AML-193 (cell line): ENCODE measurements at places on chromosomes 1 and 21.

DNA sequence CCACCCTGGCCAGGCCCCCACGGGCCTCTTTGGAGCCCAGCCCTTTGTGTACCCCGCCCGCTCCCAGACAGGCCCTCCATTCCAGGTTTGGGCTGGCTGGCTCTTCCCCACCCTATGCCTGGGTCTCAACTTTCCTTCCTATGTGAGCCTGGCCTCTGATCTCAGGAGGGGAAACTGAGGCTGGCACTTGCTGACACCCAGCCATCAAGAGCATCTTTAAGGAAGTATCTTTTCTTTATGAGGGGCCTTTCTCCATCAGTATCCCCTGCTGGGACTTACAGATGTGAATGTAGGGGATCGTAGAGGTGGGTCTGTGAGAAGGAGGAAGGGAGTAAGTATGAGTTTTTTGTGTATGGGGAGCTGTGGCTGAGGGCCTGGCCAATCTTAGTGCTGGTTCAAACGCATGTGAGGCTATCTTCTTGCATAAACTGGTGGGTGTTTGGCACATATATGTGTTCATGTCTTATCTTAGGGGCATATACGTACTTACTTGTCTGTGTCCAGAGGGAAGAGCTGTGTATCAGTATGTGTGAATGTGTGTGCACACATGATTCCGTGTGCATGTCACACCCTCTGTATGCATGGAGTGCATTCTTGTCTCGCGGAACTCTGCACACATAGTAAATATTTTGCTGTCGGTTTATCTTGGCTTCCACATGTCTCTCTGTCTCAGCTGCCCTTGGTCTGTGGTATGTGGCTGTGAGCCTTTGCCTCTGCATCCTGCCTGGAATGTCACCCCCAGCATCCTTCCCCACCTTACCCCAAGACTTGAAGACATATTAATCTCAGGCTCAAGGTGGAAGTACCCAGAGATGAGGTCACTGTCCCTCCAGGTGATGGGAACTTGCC, 5.4 kb downstream of the NECTIN4 start:
- DNase-seq: no peak

GRCh38 chr1:100953960-100954730, 58.3 kb downstream of the SLC30A7 start:
- DNase-seq: no peak

DNA sequence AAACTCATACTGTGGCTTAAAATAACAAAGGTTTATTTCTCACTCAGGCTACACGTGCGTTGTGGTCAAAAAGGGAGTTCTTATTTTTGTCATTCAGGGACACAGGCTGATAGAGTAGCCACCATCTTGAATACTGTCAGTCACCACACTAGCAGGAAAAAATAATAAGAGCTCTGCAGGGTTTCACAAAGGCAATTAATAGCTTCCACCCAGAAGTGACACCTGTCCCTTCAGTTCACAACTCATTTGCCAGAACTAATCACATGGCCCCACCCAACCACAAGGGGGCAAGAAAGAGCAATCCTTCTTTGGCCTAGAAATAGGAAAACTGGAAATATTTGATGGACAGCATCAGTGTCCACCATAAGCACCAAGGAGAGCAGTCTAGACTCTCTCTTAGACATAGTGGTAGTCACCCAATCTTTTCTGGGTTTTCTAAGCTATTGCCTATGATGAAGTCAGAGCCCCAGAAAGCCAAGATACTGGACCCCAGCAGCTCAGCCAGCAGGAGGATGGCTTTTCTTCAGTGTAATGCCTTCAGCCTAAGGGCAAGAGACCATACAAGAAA, 8.2 kb downstream of the HAPLN2 start:
- DNase-seq: peak; percentile 56

GRCh38 chr1:100347009-100347966, 5.0 kb upstream of the CDC14A start:
- no peak for DNase-seq

DNA sequence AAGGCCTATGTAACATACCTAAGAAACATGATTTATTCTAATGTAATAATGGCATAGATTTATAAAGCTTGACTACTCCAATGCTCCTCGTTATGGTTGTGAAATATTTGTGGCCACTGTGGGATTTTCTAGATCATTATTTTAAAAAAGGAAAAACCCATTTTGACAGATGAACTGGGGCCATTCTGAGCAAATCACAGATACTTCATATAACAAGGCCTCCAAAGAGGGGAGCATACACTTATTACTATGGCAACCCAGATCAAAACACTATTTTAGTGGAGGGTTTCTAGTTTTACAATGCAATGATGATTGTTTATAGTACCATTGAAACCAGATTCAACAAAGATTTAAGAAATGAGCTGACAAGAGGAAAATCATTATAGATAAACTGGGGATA, 346.6 kb downstream of the ZNF326 start:
- DNase-seq: no peak

- no peak for DNase-seq
These were observed 57.2 kb upstream of the HSD17B7 start for GRCh38 chr1:162733336-162733590.

GRCh38 chr1:11929849-11930248, 3.6 kb upstream of the KIAA2013 start:
- peak; percentile 53 for DNase-seq

- no peak for DNase-seq
These were observed 37.2 kb upstream of the AGO1 start for GRCh38 chr1:35845766-35846165.

GRCh38 chr21:36241717-36242116, 78.3 kb upstream of the MORC3 start:
- DNase-seq: no peak

DNA sequence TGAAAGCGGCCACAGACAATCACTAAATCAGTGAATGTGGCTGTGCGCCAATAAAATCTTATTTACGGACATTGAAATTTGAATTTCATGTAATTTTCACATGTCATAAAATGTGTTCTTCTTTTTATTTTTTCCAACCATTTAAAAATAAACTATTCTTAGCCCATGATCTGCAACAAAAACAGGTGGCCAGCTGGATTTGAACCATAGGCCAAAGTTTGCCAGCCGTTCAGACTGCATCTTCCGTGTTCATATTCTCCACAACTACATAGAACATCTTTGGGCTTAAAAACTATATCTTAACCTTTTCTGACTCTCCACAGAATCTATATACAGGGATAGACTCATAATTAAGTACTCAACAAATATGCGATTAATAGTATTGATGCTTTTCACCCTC, 81.2 kb upstream of the RALGPS2 start:
- no peak for DNase-seq

DNA sequence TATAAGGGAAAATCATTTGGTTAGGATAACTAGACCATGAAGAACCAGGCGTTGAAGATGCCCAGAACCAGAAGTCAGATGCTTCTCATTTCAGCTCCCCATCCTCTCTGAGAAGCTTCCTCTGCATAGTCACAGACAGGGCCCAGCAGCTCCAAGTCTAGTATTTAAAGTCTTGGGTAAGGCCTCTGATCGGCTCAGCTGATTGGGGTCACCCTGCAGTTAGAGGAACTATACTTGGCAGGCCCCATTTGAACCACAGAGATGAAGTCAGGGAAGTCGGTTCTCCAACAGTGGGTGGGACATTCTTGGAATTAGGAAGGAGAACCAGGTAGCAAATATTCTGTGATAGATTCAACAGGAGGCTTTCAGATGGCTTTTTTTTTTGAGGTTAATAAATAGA, 48.3 kb downstream of the SLC22A15 start:
- no peak for DNase-seq

DNA sequence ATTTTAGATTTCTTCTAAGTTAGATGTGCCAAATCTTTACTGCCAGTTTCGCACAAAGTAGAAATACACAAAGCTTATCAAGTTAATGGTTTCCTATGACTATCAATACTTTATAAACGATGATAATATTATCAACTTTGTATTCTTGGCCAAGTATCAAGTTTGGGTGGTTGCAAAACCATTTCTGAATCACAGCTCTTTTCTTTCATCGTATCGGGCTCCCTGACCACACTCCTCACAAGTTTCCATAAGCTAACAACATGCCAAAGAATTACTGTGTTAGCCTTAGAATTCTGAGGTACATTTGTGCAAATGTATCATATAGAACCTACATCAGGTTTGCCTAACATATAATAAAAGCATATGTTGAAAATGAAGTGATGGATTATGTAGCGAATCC, 311.0 kb downstream of the KCTD3 start:
- no peak for DNase-seq

- no peak for DNase-seq
These were observed 17.9 kb downstream of the CSTB start for GRCh38 chr21:43758111-43758641.

- DNase-seq: peak; percentile 15
These were observed 596 bp downstream of the TOR3A start for GRCh38 chr1:179082333-179082998.

DNA sequence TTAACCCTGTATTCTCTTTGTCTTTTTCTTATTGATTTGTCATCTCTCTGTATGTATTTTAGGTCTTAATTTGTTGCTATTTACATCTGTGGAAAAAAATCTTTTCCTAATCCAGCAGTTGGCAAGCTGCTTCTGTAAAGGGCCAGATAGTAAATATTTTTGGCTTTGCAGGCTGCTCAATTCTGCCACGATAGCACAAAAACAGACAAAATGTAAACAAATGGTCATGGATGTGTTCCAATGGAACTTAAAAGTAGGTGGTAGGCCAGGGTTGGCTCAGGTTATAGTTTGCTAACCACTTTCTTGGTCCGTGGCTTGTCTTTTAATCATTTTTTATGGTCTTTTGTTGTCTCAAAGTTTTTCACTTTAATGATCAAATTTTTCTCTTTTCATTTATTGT, 371.8 kb downstream of the HHAT start:
- no peak for DNase-seq

DNA sequence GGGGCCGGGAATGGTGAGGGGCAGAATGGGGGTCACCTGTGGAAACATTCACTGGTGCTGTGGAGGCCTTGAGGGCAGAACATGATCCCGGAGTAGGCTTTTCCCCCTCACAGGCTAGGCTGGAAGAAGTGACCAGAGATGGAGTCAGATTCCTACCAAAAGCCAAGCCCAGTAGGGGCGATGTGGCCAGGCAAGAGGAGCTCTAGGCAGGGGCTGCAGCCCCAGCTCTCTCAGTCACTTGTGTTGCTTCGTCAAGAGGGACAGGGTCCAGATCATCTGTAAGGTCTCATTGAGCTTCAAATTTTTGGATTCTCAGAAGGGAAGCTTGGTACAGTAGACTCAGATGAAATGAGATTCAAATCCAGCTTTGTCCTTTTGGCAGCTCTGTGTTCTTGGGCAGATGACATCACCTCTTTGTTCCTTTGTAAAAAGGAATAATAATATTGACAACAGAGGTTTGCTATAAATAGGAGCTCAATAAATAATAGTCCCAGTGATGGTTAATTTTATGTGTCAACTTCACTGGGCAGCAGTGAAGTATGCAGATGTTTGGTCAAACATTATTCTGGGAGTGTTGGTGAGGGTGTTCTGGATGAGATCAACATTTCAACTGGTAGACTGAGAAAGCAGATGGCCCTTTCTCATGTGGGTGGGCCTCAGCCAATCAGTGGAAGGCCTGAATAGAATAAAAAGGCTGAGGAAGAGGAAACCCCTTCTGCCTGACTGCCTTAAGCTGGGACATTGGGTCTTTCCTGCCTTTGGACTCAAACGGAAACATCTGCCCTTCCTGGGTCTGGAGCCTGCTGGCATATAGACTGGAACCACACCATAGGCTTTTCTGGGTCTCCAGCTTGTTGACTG, 324.7 kb upstream of the USP24 start:
- DNase-seq: no peak

GRCh38 chr1:5617179-5617520, 375.1 kb downstream of the NPHP4 start:
- DNase-seq: no peak

DNA sequence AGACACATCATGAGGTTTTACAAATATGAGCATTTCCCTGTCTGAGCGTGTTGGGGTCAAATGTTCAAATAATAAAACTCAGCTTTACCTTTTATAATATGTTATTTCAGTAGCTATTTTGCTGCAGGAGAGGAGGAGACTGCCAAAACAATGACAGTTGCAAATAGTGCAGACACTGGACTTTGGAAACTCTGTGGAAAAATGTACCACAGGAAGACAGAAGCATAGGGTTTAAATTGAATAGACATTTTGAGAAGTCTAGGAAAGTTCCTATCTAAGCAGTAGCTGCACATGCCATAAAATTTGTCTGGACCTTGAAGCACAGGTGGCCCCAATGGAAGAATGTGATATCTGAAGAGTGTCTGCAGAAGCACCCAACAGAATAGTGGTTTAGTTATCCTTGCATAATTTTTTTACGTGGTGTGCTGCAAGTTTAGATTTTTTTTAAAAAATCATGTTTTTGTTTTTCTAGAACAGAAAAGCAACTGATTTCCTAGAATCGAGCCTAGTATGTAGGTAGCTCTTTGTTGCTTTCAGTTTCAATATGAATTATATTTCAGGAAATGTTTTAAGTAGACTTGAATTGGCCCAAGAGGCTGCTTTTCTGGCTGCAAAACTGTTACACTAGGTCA, 14.0 kb upstream of the GBP5 start:
- DNase-seq: peak; percentile 18

DNA sequence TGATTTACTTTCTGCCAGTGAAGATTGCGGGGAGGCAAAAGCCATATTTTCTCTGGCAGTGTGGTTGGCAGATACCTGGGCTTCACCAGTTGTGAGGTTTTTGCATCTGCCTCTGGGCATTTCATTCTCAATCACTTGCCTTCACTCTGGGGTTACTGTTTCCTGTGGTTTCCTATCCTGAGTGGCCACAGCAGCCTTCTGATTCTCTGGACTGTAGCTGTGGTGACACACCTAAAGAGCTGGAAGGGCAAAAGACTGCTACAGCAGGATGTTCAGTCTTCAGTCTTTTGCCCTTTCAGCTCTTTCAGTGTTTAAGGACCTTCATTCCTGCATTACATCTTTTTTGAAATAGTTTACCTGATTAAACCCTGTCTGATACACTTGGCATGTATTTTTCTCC, 50.5 kb upstream of the GPR52 start:
- DNase-seq: no peak

DNA sequence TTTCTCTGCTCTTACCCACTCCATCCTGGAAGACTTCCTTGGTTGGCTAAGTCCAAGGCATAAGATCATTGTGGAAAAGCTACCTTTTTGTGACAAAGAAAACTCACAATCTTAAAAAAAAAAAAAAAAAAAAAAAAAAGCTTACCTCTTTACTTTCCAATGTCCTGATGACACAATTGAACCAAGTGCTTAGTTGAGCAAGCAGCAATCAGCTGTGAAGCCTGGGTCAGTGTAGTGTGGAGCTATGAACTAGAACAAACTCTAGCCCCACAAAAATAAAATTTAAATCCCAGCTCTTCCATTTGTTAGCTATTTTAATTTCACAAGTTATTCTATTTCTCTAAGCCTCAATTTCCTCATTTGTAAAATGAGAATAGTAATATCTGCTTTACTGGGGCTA, 647.6 kb downstream of the LMO4 start:
- no peak for DNase-seq

GRCh38 chr1:221337106-221337505, 404.8 kb downstream of the DUSP10 start:
- no peak for DNase-seq
